ENCODE measurements at places on chromosomes 11 and 22. TPM values are rescaled to one million over a fixed set of nuclear protein-coding genes. Genes with fewer than 3 reads are reported as not detected.

DNA sequence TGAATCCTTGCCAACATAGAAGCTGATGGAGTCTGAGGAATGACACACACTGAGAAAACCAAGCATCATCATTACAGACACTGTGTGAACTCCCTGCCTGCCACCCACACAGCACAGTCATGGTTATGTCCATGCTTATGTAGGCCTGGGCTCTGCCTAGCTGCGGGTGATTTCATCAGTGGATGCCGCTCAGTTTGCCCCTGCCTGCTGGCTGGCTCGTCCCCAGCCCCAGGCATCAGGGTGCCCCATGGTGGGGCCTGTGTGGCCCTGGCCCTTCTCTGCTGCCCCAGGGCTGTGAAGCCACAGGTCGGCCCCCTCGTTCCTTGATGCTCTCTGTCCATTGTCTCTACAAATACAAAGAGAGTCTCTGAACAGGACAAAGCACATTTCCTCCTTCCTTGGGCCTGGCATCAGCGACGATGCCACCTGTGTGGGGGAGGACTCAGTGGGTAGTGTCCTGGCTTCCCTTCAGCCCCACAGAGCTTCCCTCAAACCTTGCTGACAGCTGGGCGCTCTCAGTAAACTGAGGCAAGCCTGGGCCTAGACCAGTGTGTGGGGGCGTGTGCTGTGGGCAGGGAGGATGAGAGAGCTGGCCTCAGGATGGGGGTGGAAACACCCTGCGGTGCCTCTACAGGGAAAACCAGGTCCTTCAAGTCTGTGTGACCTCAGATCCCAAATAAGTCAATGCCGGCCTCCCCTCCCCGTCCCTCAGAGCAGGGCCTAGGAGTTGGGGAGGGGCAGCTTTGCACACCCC, 20.0 kb upstream of the TUB start:
- no peak for DNase-seq

Gene OR51B5
- not detected for total RNA-seq

DNA sequence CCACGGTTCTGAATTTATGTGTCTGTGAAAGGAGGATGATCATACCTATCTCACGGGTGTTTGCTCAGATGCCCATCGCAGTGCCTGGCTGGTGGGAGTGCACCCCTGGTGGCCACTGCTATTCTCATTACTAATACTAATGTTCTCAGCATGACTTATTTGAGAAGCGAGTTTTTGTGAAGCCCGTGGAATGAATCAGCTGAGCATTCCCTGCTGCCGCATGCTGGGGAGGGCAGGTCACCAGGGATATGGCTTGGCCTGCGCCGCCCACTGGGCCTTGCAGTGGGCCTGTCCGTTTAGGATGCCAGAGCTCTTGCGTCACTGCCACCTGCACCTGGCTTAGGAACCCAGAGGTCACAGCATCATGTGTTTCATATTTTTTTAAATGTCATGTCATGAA, 16.9 kb downstream of the CTTN start:
- no peak for DNase-seq

DNA sequence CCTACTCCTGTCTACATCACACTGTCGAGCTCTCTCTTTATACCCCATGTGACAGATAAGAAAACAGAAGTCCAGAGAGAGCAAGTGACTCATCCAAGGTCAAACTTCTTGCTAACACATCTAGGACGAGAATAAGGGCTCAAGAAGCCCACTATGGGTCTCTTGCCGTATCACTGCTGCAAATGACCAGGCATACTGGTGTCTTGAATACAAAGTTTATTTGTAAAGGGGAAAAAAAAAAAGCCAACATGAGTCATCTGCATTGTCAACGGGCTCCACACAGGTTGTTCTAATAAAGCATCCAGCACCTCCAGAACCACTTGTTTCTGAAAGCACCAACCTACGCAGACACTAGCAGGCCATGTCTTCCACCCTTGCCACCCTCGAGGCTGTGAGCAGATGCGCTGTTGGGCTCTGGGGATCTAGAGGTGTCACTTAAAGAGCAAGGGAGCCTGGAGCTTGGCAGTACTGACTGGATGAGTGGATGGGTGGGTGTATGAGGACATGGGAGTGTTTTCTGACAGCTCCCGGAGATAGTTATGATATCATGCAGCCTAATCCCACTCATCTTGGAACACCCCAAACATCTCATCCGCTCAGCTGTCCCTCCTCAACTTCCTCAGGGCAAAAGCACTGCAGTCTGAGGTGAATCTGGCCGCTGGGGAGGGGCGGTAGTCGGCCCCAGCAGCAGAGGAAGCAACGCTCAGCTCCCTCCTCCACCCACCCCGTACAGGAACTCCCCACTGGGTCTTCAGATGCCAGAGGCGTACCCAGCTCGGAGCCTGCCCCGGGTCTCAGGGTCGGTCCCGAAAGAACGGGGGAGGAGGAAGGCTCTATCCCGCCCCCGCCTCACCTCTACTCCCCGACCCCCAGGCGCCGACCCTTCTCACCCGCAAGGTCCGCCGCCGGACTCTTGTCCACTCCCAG, 1.0 kb downstream of the SMCO4 start:
- peak; percentile 36 for DNase-seq

GRCh38 chr22:50600538-50600937, at the start of gene MAPK8IP2:
TSS of gene MAPK8IP2 (plus strand) at chr22:50600793. CDS start at chr22:50600819, 26 bp downstream.
- DNase-seq, result no peak

DNA sequence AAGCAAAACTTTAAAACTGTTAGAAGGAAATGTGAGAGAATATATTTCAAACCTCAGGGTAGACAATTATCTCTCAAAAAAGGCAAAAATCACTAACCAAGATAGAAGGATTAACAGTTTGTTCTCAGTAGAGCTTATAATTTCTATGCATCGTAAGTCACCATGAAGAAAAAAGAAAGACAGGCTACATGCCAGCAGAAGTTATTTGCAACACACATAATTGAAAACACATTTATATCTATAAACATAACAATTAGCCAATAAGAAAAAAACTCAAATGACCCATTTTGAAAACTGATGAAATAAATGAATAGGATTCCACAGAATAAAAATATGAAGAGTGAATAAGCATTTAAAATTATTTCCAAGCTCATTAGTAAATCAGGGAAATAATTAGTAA, 24.4 kb upstream of the SNX19 start:
- DNase-seq, result no peak

All from epithelial cell of proximal tubule (primary cell).